ENCODE measurements at places on chromosomes 3 and 15.

- peak; percentile 16 for DNase-seq
Measured at GRCh38 chr3:100124201-100124761, 10.0 kb upstream of the FILIP1L start.

- DNase-seq = no peak
Measured at GRCh38 chr3:35969406-35969805, 330.1 kb downstream of the ARPP21 start.

DNA sequence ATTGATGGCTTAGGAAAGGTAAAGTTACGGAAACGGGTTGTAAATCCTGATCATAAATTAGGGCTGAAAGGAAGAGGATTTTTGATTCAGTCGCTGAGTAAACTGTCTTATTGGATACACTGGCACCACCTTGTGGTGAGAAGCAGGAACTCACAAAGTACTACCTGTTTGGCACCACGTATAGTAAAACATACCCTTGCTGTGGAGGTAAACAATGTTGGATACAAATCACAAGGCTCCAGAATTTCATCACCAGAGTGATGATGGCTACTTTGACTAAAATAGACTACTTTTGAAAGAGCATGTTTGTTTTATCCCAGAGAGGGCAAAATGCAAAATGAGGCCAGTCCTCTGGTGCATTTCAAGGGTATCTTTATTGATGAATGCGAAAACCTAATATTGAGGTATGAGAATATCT is 216.9 kb downstream of the IGSF11 start:
- no peak for DNase-seq

DNA sequence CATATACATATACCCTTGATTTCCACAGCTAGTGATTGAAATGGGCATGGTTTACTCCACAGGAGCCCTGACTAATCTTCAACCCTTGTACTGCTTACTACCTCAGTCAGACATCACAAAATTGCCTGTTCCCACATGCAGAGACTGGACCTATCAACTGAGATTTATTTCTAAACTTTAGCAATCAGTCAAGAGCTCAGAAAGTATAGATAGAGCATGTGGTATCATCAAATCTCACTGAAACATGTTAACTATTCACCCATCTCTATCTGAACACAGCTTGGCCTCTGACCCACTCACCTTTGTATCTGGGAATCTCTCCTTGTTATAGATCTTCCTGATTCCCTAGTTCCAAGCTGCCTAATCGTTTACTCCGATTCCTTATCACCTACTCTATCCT is 14.6 kb downstream of the ADAM10 start:
- DNase-seq = no peak

DNA sequence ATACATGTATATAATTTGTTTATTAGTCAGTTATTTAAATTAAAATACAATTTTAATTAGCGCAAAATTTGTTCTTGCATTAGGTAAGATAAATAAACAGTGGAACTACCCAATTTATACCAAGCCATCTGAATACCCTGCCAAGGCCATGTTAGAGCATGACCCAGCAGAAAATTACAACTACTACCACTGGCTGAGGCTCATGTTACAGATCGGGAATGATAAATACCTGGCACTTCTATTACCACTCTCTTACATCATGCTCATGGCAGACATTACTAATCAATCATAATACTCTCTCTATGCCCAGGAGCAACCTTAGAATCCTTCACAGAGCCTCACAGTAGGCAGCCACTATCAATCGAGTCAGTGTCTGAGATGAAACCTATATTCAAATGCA is 21.2 kb upstream of the LMOD3 start:
- DNase-seq = no peak

GRCh38 chr3:125175295-125176078 is 37.1 kb downstream of the SLC12A8 start:
- no peak for DNase-seq

Measured in right cardiac atrium (tissue), 5 donors.